ENCODE measurements at places on chromosomes 5 and 9. TPM values are rescaled to one million over a fixed set of nuclear protein-coding genes. Genes with fewer than 3 reads are reported as not detected.
A peak's percentile ranks its signal among the peaks of the same experiment; 100 is the strongest.

The PCDHGA2 gene
- total RNA-seq = 3.7 TPM

DNA sequence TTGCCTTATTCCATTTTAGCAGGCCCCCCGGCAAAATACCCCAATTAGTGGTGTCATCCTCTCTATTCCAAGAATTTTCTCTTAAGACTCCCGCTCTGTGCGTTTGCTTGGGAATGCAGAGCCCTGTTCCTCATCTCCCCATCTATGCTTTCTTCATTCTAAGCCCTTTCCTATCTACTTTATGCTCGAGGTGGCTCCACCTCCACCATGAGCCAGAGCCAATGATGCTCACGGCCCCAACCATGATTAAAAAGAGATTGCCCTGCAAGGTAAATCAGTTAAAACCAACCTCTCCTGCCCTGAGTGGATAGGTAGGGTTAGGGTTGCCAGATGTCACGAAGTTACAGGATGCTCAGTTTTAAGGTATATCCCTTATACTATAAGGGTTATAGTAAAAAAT lies 677 bp upstream of the TXNDC15 start:
- DNase-seq = no peak

- DNase-seq = no peak
Measured at GRCh38 chr5:116135344-116135743, 50.5 kb downstream of the COMMD10 start.

DNA sequence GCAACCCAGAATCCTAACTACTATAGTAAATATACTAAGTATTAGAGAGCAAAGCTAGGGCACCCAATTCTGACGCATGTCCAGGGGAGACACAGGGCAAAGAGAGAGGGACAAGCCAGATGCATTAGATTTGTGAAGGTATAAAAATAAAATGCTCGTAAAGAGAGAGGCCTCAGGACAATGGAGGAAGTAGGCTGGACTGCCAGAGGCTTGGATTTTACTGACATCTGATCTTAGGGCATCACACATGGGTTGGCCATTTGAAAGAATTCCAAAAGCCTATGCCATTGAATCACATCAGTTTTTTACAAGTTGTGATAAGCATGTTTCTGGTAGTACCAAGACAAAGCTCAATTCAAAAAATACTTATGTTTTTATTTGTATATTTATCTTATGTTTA lies 149.3 kb upstream of the MSX2 start:
- no peak for DNase-seq

GRCh38 chr5:45264447-45264846 lies 431.7 kb downstream of the HCN1 start:
- DNase-seq = no peak

DNA sequence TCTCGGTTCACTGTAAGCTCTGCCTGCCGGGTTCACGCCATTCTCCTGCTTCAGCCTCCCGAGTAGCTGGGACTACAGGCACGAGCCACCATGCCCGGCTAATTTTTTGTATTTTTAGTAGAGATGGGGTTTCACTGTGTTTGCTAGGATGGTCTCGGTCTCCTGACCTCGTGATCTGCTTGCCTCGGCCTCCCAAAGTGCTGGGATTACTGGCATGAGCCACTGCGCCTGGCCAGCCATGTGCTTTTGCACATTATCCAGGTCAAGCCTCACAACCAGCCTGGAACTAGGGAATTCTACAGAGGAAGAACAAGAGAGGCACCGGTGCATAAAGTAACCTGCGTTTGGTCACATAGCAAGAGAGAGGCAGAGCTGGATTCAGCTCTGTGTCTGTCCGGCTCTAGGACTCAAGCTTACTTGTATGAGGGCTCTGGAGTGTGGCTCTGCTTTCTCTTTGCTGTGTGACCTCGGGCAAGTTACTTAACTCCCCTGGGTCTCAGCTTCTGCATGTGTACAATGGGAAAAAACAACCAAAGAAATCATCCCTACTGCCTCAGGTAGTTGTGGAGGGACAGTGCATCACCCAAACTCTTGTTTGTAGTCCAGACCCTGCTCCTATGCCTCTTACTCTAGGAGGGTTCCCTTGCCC lies 6.3 kb downstream of the FGF18 start:
- peak; percentile 49 for DNase-seq

- no peak for DNase-seq
Measured at GRCh38 chr9:763692-764091, 77.8 kb upstream of the DMRT1 start.

- no peak for DNase-seq
Measured at GRCh38 chr5:37568893-37569292, 189.8 kb downstream of the WDR70 start.

GRCh38 chr9:112530751-112531205 lies 44.2 kb downstream of the KIAA1958 start:
- DNase-seq = no peak
